ENCODE measurements at places on chromosomes 1 and 21.

DNA sequence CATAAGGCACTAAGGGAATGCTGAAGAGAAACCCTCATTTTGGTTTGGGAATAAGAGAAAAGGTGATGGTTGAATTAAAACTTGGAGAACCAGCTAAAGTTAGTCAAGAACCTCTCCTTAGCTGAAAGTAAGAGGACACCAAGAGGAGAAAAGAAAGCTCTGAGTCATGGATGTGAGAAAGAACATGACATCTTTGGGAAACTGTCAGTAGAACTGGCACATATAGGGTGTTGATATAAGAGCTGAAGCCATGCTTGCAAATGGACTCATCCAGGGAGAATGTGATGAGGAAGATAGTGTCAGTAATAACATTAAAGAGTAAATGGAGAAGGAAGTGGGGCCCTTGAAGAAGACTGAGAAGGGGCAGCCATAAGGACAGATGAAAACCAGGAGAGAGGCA, 54.3 kb downstream of the LRRC8C start:
- DNase-seq = no peak

GRCh38 chr1:119336848-119337247, 31.7 kb upstream of the HAO2 start:
- no peak for DNase-seq

GRCh38 chr1:59143133-59143487, 153.8 kb upstream of the FGGY start:
- peak; percentile 80 for DNase-seq

DNA sequence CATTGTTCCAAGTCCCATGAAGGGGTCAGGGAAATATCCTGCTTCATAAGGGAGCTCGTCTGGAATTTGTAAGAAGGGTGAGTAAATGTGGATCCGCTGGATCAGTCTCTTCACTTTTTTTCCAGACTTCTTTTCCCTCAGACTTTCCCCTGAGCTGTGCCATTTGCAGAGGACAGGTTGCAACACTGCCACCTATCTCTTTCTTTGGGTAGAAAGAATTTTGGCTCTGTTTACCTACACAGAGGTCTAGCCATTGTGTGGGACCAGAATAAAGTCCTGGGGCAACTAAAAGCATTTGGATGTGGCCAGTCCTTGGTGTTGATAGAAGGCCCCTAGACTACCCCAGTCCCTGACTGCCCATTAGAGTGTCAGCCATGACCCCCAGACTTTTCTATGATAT, 1146.7 kb upstream of the PRMT6 start:
- no peak for DNase-seq

- DNase-seq = no peak
Measured at GRCh38 chr1:33097137-33097611, 16.2 kb downstream of the AZIN2 start.

GRCh38 chr1:176942346-176942745, 222.2 kb downstream of the ASTN1 start:
- DNase-seq = no peak
